Stimulated activated CD4-positive, alpha-beta T cell treated with anti-CD3 and anti-CD28 coated beads, Interleukin-2, amount 100 ng/mL, for 48 hours (primary cell): ENCODE measurements at places on chromosomes 11 and 22.

- no peak for DNase-seq
These were observed 150.0 kb downstream of the OPCML start for GRCh38 chr11:133382131-133382812.

GRCh38 chr11:122105044-122105758 is 10.8 kb downstream of the BLID start:
- no peak for DNase-seq

GRCh38 chr22:36816636-36817524 is at the start of gene PVALB:
Gene PVALB (minus strand): TSS chr22:36817035. CDS start chr22:36817005, 30 bp downstream.
- no peak for DNase-seq

DNA sequence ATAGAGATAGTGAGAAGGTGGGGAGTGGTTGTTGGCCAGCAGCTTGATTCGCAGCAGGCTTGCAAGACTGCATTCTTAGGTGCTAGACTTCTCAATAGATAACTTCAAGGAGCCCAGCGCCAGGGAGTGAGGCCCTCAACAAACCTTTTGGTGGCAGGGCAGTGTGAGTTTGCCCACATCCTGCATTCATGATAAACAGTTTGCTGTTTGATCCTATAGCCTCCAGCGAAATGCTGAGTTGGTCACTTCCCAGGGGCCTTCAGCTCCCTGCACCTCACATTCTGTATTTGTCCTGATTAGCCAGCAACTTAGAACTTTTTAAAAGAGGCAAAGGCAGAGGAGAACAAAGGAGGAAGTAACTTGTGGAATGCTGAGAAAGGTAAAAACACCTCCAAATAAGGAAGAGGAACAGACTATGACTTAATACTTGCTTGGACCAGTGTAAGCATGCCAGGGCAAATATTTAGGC is 25.1 kb downstream of the OR10A6 start:
- no peak for DNase-seq

- DNase-seq = no peak
These were observed 58.2 kb upstream of the DRD2 start for GRCh38 chr11:113533425-113533698.

DNA sequence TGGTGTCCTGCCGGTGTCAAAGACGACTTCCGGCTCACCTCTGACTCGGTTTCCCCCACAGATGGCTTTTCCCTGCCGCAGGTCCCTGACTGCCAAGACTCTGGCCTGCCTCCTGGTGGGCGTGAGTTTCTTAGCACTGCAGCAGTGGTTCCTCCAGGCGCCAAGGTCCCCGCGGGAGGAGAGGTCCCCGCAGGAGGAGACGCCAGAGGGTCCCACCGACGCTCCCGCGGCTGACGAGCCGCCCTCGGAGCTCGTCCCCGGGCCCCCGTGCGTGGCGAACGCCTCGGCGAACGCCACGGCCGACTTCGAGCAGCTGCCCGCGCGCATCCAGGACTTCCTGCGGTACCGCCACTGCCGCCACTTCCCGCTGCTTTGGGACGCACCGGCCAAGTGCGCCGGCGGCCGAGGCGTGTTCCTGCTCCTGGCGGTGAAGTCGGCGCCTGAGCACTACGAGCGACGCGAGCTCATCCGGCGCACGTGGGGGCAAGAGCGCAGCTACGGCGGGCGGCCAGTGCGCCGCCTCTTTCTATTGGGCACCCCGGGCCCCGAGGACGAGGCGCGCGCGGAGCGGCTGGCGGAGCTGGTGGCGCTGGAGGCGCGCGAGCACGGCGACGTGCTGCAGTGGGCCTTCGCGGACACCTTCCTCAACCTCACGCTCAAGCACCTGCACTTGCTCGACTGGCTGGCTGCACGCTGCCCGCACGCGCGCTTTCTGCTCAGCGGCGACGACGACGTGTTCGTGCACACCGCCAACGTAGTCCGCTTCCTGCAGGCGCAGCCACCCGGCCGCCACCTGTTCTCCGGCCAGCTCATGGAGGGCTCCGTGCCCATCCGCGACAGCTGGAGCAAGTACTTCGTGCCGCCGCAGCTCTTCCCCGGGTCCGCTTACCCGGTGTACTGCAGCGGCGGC is 5.5 kb downstream of the B3GNT6 start:
- DNase-seq = peak; percentile 26

DNA sequence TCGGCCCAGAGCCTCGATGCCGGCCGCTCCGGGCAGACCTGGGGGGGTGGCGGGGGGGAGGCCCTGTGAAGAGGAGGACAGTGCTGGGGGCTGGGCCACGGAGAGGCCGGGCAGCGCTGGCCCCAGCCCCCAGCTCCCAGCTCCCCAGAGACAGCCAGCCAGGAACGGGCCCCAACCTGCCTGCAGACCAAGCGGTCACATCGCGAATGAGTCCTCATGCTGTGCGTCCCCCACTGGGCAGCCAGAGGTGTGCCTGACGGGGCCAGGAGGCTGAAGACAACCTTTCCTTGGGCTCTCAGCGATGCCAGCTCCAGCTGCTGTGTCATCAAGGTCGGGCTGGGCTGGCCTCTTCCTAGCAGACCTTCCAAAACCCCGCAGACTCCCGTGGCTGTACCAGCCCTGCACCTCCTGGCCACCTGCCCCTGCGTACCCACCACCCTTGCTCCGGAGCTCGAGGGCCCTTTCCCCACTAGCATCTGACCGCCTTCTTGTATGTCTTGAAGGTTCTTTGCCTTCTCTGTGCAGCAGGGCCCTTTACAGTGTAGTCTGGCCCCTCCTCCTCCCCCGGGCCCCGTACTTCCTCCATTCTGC is 88.4 kb downstream of the CDKN1C start:
- no peak for DNase-seq

- DNase-seq = no peak
These were observed 32.5 kb downstream of the MRGPRX2 start for GRCh38 chr11:19027829-19028595.

- DNase-seq = no peak
These were observed 33.7 kb upstream of the LINC01488 start for GRCh38 chr11:69447786-69448185.

GRCh38 chr11:87228820-87229219 is 191.1 kb downstream of the TMEM135 start:
- DNase-seq = no peak

GRCh38 chr11:116911976-116912734 is 74.7 kb upstream of the APOA1 start:
- no peak for DNase-seq

DNA sequence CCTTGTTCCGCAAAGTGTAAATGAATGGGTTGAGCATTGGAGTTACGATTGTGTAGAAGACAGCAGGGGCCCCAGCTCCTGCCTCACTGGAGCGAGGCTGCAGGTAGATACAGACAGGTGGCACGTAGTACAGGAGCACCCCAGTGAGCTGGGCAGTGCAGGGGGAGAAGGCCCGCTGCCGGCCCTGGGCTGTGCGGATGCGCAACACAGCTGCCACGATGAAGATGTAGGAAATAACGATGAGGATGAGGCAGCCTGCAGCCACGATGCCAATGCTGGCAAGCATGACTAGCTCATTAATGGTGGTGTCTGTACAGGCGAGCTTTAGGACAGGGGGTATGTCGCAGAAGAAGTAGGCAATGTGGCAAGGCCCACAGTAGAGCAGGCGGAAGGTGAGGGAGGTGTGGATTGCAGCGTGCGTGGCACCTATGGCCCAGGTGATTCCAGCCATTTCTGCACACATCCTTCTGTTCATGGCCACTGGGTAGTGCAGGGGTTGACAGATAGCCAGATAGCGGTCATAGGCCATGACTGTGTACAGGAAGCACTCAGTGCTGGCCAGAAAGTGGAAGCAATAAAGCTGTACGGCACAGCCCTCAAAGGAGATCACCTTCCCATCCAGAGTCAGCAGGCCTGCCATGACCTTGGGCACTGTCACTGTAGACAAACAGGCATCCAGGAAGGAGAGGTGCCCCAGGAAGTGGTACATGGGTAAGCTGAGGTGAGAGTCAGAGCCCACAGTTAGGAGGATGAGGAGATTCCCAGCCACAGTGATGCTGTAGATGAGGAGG is 616 bp downstream of the OR10S1 start:
- no peak for DNase-seq

- no peak for DNase-seq
These were observed 10.9 kb downstream of the USP2 start for GRCh38 chr11:119370486-119371046.

GRCh38 chr11:68138237-68138636 is 17.0 kb upstream of the CHKA start:
- no peak for DNase-seq
